OCI-M1 (cell line): ENCODE measurements at places on chromosomes 7 and 10.

DNA sequence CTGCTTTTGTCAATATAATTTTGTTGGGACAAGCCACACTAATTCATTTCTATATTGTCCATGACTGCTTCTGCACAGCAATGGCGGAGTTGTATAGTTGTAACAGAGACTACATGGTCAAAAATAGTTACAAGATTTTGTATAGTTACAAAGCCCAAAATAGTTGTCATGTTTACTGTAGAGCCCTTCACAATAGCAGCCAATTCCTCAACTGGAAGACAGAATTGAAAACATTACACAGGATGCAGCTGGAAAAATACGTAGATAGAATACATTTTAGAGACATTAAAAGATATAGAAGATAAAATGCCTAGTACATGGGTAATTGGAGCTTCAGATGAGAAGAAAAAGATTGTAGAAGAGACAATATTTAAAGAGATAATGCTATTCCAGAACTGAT, 156.4 kb upstream of the FEZF1 start:
- DNase-seq: no peak

DNA sequence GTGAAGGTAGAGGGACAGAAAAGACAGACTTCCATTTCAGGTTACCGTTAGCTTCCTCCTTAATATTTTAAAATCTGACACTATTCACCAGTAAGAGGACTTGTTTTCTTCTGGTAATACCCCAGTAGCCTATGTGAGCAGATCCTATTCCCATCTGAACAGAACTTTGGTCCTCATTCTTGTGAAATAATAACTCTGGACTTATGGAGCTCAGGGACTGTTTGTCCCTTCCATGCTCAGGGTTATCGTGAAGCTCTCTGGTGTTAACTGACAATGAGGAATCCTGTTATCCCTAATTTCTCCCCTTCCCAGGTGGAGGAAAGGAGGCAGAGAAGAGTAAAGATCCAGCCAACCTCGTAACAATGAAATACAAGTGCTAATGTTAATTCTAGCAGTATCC, 47.0 kb upstream of the ANKRD1 start:
- DNase-seq: no peak

DNA sequence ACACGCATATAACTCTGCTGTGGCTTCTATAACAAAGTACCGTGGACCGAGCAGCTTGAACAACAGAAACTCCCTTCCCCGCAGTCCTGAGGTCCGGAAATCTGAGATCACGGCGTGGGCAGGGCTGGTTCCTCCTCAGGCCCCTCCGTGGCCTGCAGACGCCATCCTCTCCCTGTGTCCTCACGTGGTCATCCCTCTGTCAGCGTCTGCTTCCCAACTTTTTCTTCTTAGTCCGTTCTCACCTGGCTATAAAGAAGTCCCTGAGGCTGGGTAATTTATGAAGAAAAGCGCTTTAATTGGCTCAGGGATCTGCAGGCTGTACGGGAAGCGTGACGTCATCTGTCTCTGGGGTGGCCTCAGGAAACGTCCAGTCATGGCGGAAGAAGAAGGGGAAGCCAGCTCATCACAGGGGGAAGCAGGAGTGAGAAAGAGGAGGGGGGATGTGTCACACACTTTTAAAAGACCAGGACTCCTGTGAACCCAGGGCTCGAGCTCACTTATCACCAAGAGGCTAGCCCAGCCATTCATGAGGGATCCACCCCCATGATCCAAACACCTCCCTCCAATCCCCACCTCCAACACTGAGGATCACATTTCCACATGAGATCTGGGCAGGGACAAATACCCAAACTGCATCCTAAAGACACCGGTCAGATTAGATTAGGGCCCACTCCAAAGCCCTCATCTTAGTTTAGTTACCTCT, 91.2 kb upstream of the INSIG1 start:
- DNase-seq: peak; percentile 84

- DNase-seq: no peak
These were observed 41.8 kb downstream of the PDLIM1 start for GRCh38 chr10:95248989-95249388.

- no peak for DNase-seq
These were observed 11.9 kb upstream of the TSPAN15 start for GRCh38 chr10:69439350-69439739.

DNA sequence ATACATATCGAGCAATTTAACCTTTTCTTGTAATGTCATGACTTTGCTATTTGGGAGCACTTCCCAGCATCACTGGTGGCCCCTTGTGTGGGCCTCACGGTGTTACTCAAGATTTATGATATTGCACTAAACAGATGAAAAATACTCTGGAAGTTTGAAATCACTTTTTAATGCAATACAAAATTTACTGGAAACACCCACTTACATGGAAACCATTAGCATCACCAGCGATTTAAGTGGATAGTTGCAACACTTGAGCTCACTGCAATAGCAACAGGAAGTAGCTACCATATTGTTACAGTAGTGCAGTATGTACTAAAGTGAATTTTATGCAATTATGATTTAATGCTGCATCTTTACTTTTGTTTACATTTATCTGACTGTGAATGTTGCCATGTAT, 184.4 kb downstream of the MDFIC start:
- no peak for DNase-seq

DNA sequence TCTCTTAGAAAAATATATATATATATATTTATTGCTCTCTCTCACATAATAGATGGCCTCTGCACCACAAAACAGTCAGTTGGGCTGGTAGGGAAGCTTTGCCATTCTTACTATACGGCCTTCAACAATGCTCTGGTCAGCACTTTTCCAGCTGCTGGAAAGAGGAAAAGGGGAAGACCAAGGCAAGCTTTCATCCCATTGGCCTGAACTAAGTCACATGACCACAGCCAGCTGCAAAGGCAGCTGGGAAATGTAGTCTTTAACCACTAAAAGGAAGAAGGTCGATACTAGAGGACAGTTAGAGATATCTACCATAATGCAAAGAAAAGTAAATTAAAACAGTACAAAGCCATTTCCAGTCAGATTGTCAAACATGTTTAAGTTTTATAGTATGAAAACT, 58.4 kb upstream of the MACROH2A2 start:
- peak; percentile 42 for DNase-seq

GRCh38 chr10:100006243-100006886, 3.4 kb downstream of the DNMBP start:
- peak; percentile 33 for DNase-seq

DNA sequence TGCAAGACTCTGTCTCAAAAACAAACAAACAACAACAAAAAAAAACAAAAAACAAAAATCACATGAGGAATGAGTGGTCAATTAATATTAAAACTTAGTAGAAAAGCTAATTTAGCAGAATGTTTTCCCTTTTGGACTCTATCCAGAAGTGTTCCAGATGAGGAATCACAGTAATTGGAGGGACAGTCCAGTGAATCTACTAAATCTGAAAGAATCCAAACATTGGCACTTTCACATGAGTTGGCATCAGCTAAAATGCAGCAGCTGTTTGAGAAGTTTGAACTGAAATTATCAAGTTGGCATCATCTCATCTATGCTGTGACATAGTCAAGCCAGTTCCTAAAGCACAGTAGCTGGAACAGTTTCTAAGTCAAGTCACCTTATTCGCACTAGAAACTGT, 367.8 kb downstream of the PPP1R3A start:
- no peak for DNase-seq

- DNase-seq: peak; percentile 48
These were observed 9.7 kb downstream of the ZSCAN21 start for GRCh38 chr7:100059251-100059739.

DNA sequence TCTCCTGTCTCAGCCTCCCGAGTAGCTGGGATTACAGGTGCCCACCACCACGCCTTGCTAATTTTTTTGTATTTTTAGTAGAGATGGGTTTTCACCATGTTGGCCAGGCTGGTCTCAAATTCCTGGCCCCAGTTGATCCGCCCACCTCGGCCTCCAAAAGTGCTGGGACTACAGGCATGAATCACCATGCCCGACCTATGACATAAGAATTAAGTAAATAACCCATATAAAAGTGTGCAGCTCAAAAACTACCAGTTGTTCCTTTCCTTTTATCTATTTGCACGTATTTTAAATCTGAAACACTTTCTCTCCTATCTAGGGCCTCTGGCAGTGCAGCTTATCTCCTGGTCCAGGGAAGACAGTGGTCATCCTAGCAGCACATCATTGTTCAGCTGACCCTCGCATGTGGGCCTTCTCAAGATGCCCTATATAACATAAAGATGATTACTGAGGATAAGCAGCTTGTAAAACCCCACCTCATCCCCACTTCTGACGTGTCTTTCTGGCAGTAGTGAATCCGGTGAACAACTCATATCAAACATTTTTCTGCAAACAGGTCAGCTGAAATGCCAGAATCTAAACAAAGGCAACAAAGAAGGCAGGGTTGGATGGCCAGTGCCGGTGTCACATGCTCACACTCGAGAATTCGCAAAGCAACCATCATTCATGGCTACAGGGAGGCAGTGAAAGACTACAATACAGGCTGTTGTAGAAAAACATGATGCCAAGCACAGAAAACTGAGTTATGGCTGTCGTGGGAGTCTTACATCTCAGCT, 36.0 kb upstream of the KCNIP2 start:
- DNase-seq: no peak

- DNase-seq: peak; percentile 88
These were observed 507.2 kb downstream of the TNS3 start for GRCh38 chr7:47074702-47075153.

GRCh38 chr10:126838316-126838715, 66.9 kb upstream of the DOCK1 start:
- no peak for DNase-seq

DNA sequence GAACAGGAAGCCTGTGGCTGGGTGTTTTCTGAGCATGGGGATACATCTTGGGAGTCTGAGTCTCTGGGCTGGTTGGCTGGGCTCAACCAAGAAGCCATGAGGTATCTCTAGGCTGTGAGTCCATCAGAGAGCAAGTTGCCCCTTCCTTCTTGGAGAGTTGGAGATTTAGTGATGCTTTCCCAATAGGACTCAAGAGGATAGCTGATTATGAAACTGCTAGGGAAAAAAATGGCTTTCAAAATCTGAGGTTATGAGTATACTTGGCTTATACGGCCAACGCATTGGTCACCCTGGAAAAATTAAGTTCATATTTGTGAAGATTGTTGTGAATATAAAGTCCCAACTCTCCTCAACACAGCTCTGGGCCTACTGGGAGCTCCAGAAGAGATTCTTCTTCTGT, 162.7 kb upstream of the KMT2E start:
- DNase-seq: no peak

- DNase-seq: peak; percentile 85
These were observed 561 bp upstream of the HNRNPF start for GRCh38 chr10:43409385-43410109.

DNA sequence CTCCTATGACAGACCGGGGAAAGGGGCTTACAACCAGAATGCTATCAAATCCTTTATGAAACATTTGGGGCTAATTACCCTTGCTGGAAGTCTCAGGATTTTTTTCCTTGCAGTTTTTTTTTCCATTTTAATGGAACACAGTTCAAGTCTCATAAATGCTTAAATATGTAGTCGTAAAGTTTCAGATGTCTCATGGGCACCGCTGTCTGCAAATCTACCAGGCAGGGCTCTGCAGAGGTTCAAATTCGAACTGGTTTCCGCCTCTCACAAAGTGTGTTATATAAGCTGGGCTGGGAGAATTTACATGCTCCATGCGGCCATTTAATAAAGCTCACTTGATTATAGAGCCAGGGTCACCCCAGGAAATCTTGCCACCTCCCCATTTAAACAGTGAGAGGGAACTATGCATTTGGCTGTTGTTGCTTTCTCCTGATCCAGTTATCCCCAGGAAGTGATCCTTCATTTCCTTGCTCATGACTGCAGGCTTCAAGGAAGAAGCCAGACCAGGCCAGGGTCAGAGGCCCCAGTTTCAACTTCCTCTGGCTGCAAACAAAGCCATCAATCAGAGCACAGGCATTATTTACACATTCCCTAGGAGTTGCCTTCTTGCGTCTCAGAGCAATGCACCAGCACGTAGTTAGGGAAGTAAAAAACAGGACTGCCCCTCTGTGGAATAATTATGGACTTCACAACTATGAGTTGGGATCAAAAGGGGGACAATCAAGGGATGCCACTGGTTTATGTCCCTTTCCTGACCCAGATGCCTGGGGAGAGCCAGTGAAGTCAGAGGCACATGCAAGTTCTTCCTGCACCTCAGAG, 358.8 kb downstream of the PRPF18 start:
- no peak for DNase-seq

- DNase-seq: peak; percentile 15
These were observed 369.6 kb downstream of the TCERG1L start for GRCh38 chr10:130941886-130942285.

- DNase-seq: no peak
These were observed 151.3 kb downstream of the TRIL start for GRCh38 chr7:28806841-28807240.

- no peak for DNase-seq
These were observed 27.2 kb downstream of the PODXL start for GRCh38 chr7:131529179-131529578.

GRCh38 chr10:128210215-128211063, 84.2 kb upstream of the MKI67 start:
- DNase-seq: peak; percentile 6

GRCh38 chr7:76310102-76310957, 7.9 kb downstream of the HSPB1 start:
- DNase-seq: peak; percentile 34

DNA sequence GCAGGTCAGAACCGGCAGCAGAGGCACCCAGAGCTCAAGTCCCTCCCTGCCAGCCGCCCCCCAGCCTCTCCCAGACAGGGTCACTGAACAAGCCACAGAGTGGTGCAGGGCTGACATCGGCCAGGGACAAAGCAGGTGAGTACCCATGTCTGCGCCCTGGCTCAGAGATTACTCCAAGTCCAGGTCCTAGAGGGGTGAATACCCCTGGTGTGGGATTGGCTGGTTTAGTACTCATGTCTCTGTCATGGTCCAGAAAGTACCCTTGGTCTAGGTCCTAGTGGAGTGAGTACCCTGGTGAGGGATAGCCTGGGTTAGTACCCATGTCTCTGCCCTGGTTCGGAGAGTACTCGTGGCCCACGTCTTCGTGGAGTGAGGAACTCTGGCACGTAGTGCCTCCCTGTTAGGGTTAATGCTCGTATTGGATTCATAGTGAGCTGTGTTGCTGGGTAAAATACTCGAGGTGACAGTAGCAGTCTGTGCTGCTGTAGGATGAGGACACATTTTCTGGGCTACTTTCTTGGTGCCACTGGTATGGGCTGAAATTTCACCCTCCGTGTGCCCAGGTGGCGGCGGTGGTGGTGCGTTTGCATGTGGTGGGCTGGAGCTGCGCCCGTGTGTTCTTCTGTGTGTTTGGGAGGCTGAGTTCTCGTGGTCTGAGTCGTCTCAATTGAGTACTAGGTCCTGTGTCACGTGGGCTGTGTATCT, 25.5 kb upstream of the KNDC1 start:
- DNase-seq: no peak

GRCh38 chr7:12896316-12896715, 208.9 kb downstream of the ARL4A start:
- DNase-seq: peak; percentile 68

- no peak for DNase-seq
These were observed 94.6 kb downstream of the FGFR2 start for GRCh38 chr10:121503587-121504051.

DNA sequence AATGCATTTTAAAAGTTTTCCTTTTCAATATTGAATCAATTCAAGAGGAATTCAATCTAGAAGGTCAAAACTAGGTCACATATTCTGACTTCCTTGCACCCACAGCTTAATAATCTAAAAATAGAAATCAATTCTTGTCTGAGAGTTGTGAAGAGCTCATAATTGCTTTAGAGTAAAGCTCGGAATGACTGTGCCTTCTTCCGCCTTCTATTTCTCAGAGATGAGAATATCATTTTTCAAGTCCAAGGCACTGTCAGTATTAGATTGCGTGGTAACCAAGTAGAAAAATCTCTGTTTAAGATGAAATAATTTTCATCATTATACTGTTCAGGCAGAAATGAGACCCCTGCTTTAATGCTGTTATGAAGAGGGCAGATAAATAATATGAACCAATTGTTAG, 272.2 kb upstream of the NFE2L3 start:
- DNase-seq: no peak

- DNase-seq: peak; percentile 51
These were observed 16.9 kb downstream of the SMURF1 start for GRCh38 chr7:99126921-99127553.
